ENCODE measurements at places on chromosomes 3 and 15.

GRCh38 chr15:76512971-76513370 is 176.4 kb downstream of the ISL2 start:
- no peak for DNase-seq

DNA sequence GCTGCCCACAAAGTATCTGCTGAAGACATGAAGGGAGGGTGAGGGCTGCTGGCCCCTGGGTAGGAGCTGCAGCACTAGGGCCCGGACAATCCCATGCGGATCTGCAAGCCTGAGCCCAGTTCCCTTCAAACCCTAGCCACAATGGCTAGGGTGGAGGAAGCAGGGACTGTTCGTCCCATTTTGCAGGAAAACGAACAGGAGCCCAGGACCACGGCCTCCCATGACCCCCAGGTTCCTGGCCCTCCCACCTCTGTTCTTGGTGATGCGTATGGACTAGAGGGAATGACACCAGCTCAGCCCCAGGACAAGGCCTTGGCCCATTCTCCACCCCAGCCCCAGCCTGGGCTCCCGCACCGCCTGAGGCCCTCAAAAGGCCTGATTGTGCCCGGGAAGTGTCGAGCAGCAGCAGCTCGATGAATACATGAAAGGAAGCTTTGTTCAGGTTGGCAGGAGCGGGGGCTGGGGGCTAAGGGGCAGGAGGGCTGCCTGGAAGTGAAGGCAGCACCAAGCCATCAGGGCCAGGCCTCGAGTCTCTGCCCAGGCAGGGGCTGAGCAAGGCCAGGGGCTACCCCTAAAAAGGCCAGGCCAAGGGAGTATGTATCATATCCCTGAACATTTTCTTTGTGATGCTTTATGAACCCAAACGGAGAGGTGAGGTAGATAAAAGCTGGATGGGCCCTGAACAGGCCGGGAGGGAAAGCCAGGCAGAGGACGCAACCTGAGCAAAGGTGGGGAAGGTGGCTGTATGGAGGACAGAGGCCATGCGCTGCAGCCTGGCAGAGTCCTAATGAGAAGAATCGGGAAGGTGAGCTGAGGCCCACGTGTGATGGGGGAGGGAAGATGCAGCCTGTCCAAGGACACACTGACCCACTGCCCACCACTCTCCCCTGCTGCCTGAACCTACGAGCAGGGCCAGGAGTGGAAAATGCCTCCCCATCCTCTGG is 12.2 kb downstream of the SEMA7A start:
- DNase-seq, result no peak

DNA sequence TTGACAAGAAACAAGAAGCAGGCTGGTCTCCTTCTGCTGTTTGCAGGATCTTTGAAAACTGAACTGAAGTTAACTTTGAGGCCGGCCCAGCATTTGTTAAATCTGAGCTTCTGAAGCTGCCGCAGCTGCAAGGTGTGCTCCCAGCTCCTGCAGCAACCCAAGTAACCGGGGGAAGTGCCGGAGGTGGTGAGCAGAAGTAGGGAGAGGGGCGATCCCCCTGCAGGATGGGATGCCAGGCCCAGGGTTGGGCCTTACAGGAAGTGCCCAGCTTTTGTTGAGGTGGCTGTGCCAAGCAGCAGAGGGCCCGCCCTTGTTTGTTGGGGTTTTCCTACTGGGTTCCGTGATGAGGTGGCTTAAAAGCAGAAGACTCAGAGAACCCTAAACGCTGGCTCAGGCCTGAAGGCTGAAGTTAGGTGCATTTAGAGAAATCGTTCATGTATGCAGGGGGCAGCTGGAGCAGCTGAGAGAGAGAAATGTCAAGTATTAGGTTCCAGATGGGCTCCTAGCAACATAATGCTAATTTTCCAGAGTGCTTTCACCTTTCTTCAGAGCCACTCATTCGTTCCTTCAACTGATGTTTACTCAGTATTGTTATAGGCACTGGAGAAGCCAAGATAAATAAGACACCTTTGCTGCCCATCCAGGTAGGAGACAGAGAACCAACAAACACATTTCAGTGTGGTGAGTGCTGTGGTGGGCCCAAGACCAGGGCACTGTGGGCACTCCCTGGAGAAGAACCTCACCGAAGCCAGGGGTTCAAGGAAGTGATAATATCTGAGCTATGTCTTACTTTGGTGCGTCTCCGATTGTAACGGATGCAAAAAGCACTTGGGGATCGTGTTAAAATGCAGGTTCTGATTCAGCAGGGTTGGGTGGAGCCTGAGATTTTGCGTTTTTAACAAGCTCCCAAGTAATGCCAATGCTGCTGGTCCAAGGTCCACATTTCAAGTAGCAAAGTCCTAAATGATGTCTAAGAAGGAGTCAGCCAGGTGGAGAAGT is 42.2 kb upstream of the PLCL2 start:
- no peak for DNase-seq

DNA sequence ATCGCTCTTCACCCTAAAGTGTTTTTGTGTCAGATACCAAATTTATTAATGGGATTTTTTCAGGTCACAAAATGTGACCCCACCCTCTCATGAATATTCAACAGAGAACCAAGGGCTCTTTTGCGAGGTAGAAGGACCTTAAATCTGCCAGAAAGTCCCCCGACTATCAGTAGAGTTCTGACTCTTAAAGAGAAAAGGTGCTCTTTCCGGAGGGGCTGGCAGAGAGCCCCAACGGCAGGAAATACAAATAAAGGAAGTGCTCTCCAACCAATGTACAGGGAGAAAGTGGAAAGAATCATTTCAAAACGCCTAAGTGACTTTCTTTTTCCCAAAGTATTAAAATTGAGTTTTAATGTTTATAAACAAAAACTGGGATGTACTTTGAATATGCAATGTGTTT is 517.2 kb downstream of the FOXP1 start:
- DNase-seq, result no peak

DNA sequence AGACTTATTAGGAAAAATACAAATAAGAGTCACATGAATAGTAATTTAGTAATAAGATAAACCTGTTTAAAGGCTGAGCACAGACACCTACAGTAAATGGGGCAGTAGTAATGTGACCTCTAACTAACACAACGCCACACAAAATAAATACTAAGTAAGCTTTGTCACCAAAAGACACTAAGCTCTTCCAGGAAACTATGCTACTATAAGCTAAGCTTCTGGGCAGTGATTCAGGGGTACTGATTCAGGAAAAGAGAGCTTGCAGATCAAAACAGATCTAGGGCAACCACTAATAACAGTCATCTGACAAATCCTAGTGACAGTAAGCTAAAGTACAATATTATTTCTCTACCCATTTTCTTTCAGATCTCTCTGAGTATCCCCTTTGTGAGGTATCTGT is 68.8 kb downstream of the PLOD2 start:
- DNase-seq, result no peak

DNA sequence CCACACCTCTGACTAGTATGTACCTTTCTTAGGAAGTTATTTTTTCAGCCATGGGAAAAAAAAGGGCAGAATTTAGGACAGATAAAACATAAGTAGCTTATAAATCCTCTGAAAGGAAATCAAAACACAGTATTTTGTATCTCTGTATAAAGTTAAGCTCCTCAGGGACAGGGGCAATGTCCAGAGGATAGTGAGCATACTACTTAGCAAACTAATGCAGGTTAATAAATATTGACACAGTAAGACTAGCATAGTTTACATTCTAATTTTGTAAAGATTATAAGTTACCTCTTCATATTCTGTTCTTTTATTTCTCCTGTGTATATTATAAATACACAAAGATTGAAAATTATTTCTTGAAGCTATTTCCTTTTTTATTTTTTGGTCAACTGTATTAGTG is 2.1 kb downstream of the UBE3A start:
- DNase-seq, result no peak

DNA sequence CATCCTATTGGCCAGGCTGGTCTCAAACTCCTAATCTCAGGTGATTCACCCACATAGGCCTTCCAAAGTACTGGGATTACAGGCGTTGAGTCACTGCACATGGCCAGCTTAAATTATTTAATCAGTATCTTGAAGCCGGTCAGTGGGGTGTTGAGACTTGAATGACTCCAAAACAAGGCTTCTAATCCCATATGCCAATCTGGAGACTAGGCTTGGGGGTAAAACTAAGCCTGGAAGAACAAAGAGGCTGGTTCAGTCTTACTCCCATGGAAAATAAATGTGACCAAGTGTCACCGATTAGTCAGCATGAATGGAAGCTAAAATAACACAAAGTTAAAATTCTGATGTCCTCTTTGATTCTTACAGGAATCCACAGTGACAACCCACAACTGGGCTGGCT is 509.1 kb downstream of the FOXP1 start:
- DNase-seq, result no peak
